Spinal cord (tissue), 10 donors: ENCODE measurements at places on chromosomes 5 and 9. TPM values are rescaled to one million over a fixed set of nuclear protein-coding genes. Genes with fewer than 3 reads are reported as not detected.

GRCh38 chr5:61371474-61371873, 39.4 kb downstream of the ZSWIM6 start:
- no peak for DNase-seq

The KDM4C gene
- 69.5 TPM for total RNA-seq

GRCh38 chr5:163760498-163760897, 255.1 kb downstream of the MAT2B start:
- no peak for DNase-seq

- DNase-seq = no peak
These were observed 72.0 kb upstream of the IL12B start for GRCh38 chr5:159402311-159402710.

DNA sequence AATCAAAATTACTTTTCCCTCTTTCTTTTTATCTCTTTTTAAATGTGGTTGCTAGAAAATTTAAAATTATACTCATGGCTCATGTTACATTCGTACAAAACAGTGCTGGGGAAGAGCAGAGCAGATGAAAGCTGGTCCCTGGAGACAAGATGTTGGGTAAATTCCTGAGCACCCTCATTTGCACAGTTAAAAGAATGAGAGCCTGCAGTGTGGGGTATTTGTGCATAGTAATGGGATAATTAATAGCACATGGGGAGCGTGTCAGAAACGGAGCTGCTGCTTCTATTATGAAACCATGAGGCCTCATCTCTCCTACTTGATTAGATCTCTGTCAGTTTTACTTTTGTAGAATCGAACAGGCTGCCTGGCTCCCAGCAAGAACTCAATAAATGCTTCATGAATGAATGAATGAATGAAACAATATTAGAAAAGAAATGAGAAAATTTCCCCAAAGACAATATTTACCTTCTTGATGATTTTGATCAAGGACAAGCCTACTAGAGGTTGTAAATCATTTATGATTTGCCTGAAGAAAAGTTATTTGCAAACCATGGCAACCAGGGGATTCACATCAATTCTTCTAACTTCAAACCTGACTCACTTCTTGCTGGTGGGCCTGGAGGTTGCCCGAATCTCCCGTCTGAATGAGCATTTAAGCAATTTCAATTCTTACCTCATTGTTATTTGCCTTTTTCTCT, 177.2 kb upstream of the TUT7 start:
- DNase-seq = no peak

The CCDC187 gene
- 0.33 TPM for total RNA-seq

DNA sequence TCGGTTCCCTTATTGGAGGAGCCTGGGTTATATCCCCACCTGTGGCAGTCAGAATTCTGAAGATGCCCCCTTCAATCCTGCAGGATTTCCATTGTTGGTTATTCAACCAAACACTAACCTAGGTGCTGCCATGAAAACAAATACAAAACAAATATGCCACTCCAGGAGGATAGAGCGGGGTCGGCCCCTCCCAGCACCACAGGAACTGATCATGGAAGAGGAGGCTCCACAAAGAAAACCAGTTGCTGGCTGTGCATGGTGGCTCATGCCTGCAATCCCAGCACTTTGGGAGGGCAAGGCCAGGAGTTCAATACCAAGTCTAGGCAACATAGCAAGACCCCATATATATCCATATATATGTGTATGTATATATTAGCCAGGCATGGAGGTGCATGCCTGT, 13.2 kb upstream of the ADGRD2 start:
- DNase-seq = no peak

The F2RL2 gene
- total RNA-seq = 0.66 TPM

The DRD1 gene
- 1.6 TPM for total RNA-seq

- DNase-seq = no peak
These were observed 26.5 kb downstream of the HMCN2 start for GRCh38 chr9:130292106-130292505.

DNA sequence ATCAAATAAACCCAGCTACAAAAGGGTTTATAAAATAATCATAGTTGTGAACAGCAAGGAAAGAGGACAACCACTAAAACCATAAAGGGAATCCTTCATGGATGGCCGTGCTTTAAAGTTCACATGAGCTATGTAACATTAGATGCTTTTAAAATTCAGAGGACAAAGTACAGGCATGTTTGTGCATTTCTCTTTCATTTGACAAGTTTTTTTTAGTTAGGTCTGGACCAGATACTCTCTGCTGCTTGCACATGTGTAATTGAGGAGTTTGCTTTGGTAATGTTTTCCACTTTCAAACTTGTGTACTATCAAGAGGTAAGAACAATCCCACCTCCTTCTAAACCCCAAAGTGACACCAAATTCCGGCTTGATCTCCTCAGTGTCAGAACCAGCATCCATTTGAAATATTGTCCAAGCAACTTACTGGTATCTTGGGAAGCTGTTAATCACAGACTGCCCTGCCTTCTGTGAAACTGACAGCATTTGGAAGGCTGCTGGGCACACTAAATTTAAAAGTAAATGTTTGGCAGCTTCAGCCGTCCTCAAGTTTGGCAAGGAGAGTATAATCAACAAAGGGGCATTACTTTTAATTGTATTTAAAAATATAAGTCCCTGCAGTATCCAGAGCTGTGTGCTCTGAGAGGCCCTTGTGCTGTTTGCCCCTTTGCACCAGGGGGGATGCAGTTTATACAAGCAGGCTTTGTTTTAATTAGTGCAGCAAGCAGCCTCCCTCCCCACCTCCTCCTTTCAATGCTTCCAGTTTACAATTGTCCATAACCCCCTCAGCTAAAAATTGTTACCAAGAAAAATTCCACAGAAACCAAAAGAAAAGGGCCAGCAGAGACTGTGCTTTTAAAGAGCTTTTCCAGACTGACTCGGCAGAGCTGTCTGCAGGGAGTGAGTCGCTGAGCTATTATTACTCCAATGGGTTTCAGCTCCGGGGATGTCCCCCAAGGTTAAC, 328.3 kb upstream of the MPDZ start:
- peak; percentile 82 for DNase-seq

GRCh38 chr5:119341452-119342349, 14.1 kb upstream of the TNFAIP8 start:
- DNase-seq = no peak

The GMCL2 gene
- total RNA-seq = not detected

The LCNL1 gene
- total RNA-seq = 2.3 TPM

- no peak for DNase-seq
These were observed 31.6 kb downstream of the DAB2IP start for GRCh38 chr9:121682926-121683515.

The GBGT1 gene
- 3.9 TPM for total RNA-seq

The DDX4 gene
- total RNA-seq = not detected

DNA sequence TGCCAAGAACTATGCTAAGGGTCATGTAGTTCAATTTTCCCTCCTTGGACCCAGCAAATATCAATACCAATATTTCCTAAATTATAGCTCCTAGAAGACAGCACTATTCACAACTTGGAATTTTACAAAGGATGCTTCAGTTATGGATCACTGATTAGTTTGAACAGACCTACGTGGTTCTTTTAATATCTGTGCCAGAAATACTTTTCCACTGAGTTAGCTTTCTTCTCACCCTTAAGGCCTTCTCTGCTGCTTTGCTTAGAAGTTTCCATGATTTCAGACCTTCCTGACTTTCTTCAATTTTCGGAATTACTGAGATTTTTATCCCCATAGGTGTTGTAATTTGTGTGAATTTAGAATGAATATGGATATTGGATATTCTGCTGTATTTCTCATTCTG, 380.4 kb downstream of the PSAT1 start:
- no peak for DNase-seq
